ENCODE measurements at places on chromosomes 12 and 14. TPM values are rescaled to one million over a fixed set of nuclear protein-coding genes. Genes with fewer than 3 reads are reported as not detected.

The MYL2 gene
- total RNA-seq, result not detected

The BDKRB2 gene
- not detected for total RNA-seq

- H3K4me1 ChIP-seq, result peaks cover 71% of the 10 kb centered on the region
- H3K4me3 ChIP-seq, result peak overlapping the region; percentile 92
- peak overlapping the region; percentile 98 for H3K27ac ChIP-seq
- H3K36me3 ChIP-seq, result peaks cover 20% of the 10 kb centered on the region
These were observed 4.1 kb downstream of the SINHCAF start for GRCh38 chr12:31321897-31322228.

DNA sequence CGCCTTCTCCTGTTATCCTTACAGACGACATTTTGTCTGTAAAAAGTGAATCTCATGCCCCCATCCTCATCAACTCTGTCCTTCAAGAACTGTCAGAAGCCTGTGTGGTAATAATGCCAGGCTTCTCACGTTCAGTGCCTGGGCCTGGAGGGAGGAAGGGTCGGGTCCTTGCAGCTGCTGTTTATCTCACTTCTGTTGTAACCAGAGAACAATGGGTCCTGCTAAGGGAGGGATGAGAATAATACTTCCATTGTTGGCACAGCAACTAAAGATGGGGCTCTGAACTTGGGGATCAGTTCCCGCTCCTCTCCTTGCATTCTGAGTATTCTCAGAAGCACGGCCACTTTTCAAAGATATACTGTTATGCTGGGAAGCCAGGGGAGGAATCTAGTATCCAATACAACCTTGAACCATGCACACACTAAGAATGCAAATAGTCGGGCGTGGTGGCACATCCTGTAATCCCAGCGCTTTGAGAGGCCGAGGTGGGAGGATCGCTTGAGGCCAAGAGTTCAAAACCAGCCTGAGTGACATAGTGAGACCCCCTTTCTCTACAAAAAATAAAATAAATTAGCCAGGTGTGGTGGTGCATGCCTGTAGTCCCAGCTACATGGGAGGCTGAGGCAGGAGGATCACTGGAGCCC is 38.8 kb upstream of the NINJ2 start:
- H3K27me3 ChIP-seq, result no peaks in the 10 kb centered on the region
- peaks cover 24% of the 10 kb centered on the region for H3K4me1 ChIP-seq
- H3K4me3 ChIP-seq, result no peak overlapping the region
- no peak overlapping the region for H3K27ac ChIP-seq
- no peak for DNase-seq
- H3K36me3 ChIP-seq, result peaks cover 9% of the 10 kb centered on the region

GRCh38 chr14:65346895-65347294 is 65.6 kb upstream of the FUT8 start:
- H3K27me3 ChIP-seq, result no peaks in the 10 kb centered on the region
- no peak for DNase-seq
- H3K36me3 ChIP-seq, result peaks cover 2% of the 10 kb centered on the region
- no peak overlapping the region for H3K4me3 ChIP-seq

DNA sequence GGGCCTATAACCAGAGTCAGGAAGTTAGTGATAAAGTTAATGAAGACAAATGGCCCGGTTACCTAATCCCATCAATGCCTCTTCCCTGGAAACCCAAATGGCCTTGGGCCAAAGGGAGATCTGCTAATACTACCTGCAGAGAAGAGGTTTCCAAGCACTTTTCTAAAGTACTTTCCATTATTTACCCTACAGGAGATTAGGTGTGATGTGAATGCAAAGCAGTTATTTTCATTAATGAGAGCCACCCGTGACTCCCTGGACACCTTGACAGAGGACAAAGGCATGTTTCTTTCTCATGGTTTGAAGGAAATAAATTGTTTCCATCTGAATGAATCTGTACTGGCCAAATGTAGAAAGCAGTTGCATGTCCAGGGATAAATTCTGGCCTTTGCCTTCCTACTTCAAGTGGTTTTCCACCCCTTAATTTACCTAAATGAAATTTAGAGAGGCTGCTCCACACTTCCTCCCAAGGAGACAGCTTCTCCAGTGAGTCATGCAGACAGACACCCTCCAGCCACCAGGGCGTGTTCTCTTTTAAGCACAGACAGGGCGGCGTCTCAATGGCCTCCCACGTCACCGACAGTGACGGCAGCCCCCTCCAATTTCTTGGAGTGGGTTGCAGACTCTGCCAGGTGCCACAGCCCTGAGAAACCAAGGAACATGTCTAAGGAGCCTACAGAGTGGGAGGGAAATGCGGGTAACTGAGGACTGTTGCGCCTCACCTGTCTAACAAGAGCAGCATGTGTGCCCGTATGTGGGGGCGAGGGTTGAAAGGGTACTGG is 43.9 kb upstream of the GNPNAT1 start:
- DNase-seq, result no peak
- H3K4me3 ChIP-seq, result no peak overlapping the region
- H3K36me3 ChIP-seq, result no peaks in the 10 kb centered on the region
- H3K4me1 ChIP-seq, result no peaks in the 10 kb centered on the region

The LHX5 gene
- 0.07 TPM for total RNA-seq

DNA sequence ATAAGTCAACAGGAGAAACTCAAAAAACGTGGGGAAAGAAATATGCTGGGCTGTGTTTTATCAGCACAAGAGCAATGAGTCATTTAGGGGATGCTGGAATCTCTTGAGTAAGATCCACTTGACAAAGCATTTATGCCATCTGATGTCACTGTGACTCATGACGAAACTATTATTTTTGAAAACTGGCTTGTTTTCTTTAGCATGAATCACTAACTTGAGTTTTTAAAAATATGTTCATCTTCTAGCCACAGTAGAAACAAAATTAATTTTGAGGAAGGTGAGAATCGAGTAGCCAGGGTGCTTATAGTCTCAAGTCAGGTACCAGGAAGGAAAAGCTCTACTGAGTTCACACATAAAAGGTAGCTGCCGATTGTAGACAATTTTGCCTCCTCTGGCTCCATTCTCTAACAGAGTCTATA is 456.2 kb upstream of the MGAT4C start:
- no peak overlapping the region for H3K4me3 ChIP-seq
- DNase-seq, result no peak
- H3K36me3 ChIP-seq, result no peaks in the 10 kb centered on the region
- no peak overlapping the region for H3K27ac ChIP-seq

The RHEBL1 gene
- total RNA-seq, result 28.3 TPM

GRCh38 chr12:116719731-116720528 is 17.9 kb downstream of the SPRING1 start:
- peaks cover 2% of the 10 kb centered on the region for H3K36me3 ChIP-seq
- no peak overlapping the region for H3K27ac ChIP-seq
- peaks cover 11% of the 10 kb centered on the region for H3K4me1 ChIP-seq
- no peak overlapping the region for H3K4me3 ChIP-seq
- H3K27me3 ChIP-seq, result no peaks in the 10 kb centered on the region
- DNase-seq, result no peak

GRCh38 chr14:99066378-99066777 is 205.6 kb downstream of the BCL11B start:
- peaks cover 6% of the 10 kb centered on the region for H3K4me1 ChIP-seq
- no peak overlapping the region for H3K4me3 ChIP-seq

The E2F7 gene
- 4.9 TPM for total RNA-seq

Measured in activated T-cell treated with anti-CD3 and anti-CD28 coated beads, Interleukin-2, amount 50 U/mL, for 72 hours (primary cell).